ENCODE measurements at places on chromosomes 4 and X.

GRCh38 chrX:107775734-107776511 is at the start of gene TSC22D3:
TSS of gene TSC22D3 (minus strand) at chrX:107775787. CDS start at chrX:107775419, 368 bp downstream.
- DNase-seq: peak; percentile 63

DNA sequence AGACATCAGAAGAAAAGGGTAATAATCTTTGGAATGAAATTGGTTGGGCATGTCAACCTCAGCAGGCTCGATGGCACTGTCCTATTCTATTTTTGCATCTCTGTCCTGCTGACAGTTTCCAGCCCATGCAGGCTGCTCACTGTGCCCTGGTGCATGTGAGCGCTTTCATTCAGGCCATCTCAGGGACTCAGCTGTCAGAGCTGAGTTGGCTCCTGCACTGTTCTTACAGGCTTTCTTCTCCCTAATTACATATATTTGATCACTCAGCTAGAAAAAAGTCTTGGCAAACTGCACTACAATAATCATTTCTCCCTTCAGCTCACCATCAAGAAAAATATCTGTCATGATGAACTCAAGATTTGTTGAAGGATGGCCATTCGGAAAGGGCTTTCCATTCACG is 84.7 kb downstream of the RASL11B start:
- DNase-seq: peak; percentile 46

- DNase-seq: no peak
Measured at GRCh38 chr4:136867465-136867864, 664.8 kb downstream of the PCDH18 start.

DNA sequence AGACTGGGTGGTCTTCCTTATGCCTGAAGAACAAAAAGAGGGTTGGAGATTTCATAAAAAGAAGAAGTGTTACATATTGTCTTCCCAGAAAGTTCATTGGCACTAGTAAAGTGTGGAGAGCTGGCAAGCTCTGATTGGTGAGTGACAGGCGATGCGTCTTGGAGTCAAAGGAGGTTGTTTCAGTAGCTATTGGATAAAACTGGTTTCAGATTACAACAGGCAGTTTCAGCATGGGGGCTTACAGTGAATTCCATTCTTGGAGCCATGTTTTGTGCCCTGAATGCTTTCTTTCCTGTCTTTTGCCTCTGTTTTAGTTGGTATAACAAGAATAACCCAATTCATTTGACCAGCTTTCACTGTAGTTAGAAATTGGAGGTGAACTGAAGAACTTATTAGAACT is 750.5 kb downstream of the ADGRL3 start:
- no peak for DNase-seq

- no peak for DNase-seq
Measured at GRCh38 chr4:157739242-157739641, 433.6 kb downstream of the GASK1B start.

GRCh38 chr4:165472943-165473676 is 94.3 kb downstream of the CPE start:
- no peak for DNase-seq

- DNase-seq: no peak
Measured at GRCh38 chr4:153341575-153342090, 2.9 kb upstream of the MND1 start.

GRCh38 chrX:86066998-86067397 is 19.6 kb upstream of the CHM start:
- DNase-seq: no peak

GRCh38 chrX:318739-319578 is at the start of gene GTPBP6:
TSS of gene GTPBP6 (minus strand) at chrX:318796. CDS start at chrX:318787, 9 bp downstream.
- DNase-seq: peak; percentile 100

DNA sequence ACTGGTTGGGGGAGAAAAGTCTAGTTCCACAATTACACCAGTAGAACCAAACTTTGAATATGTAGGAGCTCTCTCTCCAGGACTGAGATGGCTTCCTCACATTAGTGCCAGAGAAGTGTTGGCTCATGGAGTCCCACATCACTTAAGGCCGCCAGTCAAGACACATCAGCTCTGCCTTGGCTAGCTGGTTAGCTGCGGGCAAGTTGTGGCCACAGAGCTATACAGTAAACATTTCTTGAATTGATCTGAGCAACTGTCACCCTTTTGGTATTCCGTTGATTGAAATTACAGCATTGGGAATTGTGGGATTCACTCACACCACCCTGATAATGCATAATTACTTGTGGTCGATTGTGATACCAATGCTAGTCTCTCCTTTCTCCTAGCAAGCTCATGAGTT is 76.2 kb downstream of the LNX1 start:
- no peak for DNase-seq

- DNase-seq: no peak
Measured at GRCh38 chrX:13257223-13258051, 62.4 kb downstream of the ATXN3L start.

- no peak for DNase-seq
Measured at GRCh38 chrX:96538104-96538725, 146.4 kb upstream of the DIAPH2 start.

GRCh38 chrX:9019151-9019550 is 14.8 kb downstream of the FAM9B start:
- no peak for DNase-seq

All from testis (tissue), 5 donors.